ENCODE measurements at places on chromosomes 12 and 14.

GRCh38 chr12:76560086-76560491, 518 bp upstream of the OSBPL8 start:
- DNase-seq = no peak

- no peak for DNase-seq
Observed at GRCh38 chr12:97005646-97006045, 98.6 kb downstream of the NEDD1 start.

GRCh38 chr12:52171950-52172512, 19.8 kb downstream of the KRT80 start:
- no peak for DNase-seq

- no peak for DNase-seq
Observed at GRCh38 chr14:103189481-103190470, 66.5 kb downstream of the TNFAIP2 start.

GRCh38 chr12:19251481-19252132, 122.1 kb downstream of the PLEKHA5 start:
- no peak for DNase-seq

DNA sequence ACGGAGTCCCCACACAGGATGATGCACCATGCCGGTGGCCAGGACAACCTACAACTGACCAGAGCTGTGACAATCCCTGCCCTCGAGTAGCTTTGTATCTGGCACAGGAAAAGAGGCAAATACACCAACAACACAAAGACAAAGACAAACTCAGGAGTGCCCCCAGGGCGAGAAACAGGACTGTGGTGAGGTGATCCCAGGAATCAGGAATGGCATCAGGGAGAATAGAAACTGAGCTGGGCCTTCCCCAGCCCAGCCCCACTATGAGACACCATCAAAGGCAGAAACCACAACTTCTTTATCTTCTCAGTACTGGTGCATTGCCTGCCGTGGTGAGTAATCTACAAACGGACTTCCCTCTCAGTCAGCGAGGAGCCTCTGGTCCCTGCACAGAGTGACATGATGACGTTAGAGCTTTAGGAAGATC, 157.7 kb downstream of the TTC7B start:
- DNase-seq = peak; percentile 28

DNA sequence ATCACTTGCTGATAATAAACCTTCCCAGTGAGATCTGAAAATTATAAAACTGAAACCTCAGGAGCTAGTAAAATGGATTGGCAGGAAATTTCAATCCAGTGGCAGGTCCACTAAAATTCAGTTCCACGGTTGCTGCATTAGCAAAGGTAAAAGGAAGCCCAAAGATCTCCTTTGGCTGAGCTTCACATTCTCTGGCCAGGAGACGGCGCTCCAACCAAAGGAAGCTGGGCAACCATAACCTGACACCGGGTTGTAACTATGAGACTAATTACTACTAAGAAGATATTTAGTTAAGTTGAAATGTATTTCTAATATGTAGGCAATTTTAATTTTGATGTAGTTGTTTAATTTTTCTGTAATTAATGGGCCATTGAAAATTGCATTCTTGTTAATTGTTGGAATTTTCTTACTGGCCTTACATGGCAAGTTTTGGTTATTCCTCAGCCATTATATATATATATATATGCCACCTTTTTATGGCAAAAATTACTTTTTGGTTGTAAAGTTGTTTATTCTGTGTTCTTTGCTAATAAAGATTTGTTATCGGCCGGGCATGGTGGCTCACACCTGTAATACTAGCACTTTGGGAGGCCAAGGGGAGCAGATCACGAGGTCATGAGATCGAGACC, 17.0 kb downstream of the OR8S1 start:
- DNase-seq = peak; percentile 9

- no peak for DNase-seq
Observed at GRCh38 chr12:132471011-132471857, 18.7 kb upstream of the FBRSL1 start.

- DNase-seq = no peak
Observed at GRCh38 chr14:18688346-18688745, 87.4 kb downstream of the OR11H12 start.

DNA sequence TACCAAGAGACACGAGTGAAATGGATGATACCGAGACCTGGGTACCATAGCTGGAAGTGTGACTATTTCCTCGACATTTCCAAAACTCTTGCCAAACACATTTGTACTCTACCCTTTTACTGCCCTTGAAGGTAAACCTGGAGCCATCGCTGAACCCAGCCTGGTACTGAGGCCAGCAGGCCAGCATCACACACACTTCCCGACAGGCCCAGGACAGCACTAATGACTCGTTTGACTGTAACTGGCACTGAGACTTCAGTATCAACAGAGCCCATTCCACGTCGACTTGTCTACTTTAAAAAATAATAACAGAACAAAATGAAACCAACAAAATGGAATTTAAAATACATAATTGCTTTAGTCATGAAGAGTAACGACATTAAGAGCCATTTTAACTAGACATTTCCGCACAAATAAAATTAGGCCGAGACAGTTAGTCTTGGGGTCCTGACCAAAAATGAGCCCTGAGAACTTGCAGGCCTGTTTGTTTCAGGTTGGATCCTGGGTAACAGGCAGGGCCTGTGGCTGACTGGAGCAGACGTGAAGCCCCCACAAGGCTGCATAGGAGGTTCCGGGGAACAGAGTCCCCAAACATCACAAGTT, 94.3 kb downstream of the RIMBP2 start:
- DNase-seq = no peak

- DNase-seq = no peak
Observed at GRCh38 chr14:105547741-105548169, 21.4 kb downstream of the TMEM121 start.

DNA sequence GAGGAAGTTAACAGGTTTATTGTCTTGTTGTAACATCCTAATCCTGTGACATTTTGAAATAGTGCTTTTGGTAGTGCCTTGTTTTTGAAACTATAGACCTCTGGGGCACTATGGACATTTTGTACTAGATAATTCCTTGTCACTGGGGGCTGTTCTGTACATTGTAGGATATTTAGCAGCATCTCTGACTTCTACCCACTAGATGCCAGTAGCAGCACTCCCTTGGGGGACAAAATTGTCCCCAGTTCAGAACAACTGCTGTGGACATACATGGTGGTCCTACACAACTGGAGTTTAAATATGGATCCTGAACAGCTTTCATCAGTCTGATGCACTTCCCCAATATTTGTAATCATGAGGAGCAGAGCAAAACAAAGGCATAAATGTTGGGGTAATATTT, 264.7 kb downstream of the RAD51B start:
- DNase-seq = no peak

DNA sequence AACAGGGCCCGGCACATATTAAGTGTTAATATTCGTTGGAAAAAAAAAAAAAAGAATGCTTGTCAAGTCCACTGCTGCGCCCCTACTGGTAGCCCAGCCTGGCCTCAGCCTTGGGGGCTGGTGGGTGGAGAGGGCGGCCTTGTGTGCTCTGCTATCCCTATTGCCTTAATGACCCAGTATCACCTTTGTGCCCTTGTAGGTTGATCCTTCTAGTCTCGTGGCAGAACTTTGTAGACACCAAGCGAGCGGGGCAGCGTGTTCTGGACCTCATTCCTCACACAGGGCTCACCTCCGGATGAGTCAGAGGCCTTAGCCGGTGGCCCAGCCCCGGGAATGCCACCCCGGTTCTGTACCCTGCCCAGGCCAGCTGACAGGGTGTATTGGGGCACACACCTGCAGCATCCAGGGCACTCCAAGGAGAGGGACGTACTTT, 1.8 kb upstream of the RCOR1 start:
- DNase-seq = no peak

GRCh38 chr12:124756760-124757159, 106.9 kb downstream of the SCARB1 start:
- DNase-seq = no peak

DNA sequence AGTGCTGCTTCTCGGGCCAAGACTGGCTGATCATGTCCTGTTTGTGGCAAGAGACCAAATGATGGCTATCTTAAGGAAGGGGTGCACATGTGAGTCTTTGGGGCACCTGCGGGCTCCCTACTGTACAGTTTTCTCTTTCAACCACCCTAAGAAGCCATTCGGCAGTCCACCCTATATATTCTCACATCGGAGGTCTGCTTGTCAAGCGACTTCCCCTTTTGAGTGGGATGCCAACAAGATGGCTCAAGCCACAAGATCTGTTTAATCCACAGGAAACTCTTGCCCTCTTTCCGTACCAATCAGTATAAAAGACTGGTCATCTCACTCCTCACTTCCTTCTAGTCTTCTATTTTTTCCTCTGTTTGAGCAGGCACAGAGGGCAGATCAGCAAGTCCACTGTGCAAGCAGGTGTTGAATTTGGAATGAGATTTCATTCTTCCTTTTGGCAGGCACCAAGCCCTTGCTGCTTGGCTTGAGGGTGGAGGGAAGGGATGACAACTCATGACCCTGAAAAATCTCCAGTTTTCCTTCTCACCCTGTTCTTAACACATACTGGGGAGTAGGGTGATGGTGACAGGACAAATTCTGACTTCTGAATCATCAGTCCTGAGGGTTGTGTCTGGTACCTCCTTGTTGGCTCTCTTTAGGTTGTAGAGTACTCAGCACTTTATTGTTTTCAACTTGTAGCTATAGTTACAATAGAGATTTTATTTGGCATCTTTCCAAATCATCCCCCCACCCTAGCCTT, 17.6 kb downstream of the LACRT start:
- no peak for DNase-seq

GRCh38 chr14:75311356-75311755, 32.7 kb downstream of the FOS start:
- no peak for DNase-seq

DNA sequence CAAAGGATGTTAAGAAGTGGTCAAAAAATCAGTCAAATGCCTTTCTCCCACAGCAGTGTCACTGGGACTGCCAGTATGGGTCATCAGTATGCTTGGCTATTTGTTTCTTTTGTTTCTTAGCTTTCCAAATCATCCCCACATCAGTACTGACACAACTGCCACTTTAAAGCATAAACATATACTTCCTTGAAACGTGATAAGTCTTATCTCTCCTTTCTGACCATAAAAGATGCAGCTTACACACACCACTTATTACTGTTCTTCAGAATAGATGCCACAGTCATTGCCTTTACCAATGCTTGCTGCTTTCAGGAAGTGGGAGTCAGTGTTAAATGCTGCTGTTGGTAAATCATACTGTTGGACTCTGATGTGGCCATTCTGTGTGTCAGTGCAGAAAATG, 18.6 kb upstream of the GARIN2 start:
- DNase-seq = no peak

GRCh38 chr12:53940443-53941014, 1.9 kb downstream of the HOXC13 start:
- DNase-seq = no peak

- DNase-seq = no peak
Observed at GRCh38 chr12:112422531-112422930, 3.8 kb downstream of the PTPN11 start.

DNA sequence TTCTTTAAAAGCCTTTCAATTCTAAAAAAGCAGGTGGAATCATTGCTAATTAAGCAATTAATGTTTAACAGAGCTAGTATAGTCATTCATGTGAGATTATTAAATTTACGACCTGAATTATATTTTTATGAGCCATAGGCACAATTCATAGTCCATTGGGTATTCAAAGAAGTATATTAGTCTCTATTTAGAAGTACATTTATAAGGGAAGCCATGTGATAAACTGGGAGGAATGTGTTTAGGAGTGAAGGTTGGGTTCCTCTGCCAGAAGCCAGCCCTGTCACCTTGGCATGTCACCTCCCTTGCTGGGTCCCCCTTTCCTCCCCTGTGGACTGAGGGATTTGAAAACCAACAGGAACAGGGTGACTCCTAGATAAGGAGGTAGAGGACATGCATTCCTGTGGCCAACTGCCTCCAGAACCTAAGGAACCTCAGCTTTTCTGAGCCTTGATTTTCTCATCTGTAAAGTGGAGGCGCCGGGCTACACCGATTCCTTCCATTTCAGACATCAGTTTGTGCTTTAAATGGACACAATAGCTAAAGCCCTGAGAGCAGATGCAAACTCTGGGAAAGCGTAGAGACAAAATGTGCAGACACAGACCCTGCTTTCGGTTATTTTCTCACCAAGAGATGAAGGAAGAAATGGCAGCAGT, 5.4 kb upstream of the KRT2 start:
- DNase-seq = no peak

DNA sequence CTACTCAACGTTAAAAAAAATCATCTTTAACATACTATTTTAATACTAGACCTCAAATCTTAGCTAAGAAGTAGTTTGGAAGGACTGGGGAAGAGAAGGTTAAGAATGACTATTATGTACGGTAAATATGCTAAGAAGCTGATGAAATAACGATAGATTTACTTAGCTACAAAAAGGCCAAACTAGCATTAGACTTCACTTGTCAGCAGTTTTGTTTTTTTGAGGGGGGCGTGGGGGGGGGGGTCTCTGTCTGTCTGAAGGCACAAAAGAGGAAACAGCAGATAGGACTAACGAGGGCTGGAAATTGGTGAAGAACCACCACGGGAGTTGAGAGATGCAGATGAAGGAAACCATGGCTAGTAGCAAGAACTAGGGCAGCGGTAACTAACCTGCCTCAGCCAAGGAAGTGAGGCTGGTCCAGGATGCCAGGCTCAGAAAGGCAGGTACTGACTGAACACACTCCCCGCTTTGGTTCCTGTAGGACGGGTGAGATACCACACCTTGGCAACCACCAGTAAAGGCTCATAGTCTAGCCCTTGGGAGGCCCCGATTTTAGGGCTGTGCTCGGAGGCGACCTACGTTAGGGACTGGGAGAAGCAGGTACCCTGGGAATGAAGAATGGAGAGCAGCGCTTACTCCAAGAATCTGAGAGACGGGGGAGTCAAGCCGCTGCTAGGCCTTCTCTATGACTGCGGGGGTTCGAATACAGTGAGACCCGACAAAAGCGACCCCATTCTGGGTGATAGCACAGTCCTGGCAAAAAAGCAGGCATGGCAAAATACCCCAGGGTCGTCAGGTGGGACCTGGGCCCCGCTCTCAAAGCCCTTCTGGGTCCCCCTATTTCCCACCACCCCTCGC, 675 bp downstream of the NEDD8 start:
- no peak for DNase-seq

GRCh38 chr12:115135800-115136211, 451.8 kb upstream of the TBX3 start:
- DNase-seq = no peak

- DNase-seq = no peak
Observed at GRCh38 chr12:104356231-104357115, 52.9 kb downstream of the EID3 start.

- DNase-seq = no peak
Observed at GRCh38 chr14:20809917-20810316, 7.3 kb upstream of the RNASE1 start.

- no peak for DNase-seq
Observed at GRCh38 chr12:119715268-119715620, 47.3 kb downstream of the PRKAB1 start.

- peak; percentile 56 for DNase-seq
Observed at GRCh38 chr14:24674204-24674970, 40.4 kb upstream of the GZMB start.

- no peak for DNase-seq
Observed at GRCh38 chr12:125097427-125097826, 32.2 kb downstream of the AACS start.

Measured in T-helper 2 cell treated with Interferon-gamma antibody and Interleukin-4, amounts not matched to agents 5 μg/mL and 100 μg/mL, for 36 hours (primary cell).